Fibroblast of skin of left biceps (primary cell): ENCODE measurements at places on chromosomes 3 and 15.

DNA sequence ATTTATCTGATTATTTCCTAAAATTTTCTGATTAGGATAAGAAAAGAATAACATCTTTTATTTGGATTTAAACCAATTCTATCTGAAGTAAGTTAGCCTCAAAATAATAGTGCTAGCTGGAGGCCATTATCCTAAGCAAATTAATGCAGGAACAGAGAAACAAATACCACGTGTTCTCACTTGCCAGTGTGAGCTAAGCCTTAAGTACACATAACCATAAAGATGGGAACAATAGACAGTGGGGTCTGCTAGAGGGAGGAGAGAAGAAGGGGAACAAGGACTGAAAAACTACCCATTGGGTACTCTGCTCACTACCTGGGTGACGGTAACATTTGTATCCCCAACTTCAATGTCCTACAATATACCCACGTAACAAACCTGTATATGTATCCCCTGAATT lies 31.3 kb upstream of the LYSMD4 start:
- DNase-seq: no peak

GRCh38 chr3:46871222-46871621 lies 6.3 kb upstream of the PTH1R start:
- DNase-seq: no peak

DNA sequence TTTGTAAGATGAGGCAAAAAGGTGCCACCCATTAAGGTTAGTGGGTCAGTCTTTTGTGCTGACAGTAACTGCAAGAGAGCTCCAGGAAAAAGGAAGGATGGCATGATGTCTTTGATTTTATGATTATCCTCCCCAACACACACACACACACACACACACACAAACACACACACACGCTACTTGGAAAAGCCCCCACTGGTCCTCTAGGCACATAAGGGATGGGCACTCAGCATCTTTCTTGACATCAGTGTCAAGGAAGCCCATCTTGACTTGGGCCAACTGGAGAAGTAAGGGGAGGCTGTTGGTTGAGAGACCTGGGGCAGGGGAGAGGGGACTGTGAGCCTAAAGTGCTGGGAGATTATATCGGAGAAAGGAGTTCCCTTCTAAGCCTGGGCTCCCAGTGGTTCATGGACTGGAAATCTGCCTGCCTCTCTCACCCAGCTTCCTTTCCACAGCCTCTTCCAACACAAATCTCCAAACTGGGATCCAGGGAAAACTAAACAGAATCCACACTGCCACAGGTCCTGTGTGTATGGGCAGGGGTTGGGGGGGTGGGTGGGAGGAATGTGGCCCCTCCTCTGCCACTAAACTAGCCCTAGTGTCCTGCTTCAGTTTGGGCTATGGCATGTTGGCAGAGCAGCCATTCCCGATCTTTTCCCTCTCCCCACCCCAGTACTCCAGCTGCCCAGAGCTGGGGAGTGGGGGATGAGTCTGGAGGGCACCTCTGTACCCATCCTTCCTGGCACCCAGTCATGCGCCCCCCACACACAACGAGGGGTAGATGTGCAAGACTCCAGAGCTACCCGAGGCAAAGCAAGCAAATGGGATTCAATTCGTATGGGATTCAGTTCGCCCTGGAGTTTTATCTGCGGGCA lies 1.6 kb downstream of the AMOTL2 start:
- no peak for DNase-seq

DNA sequence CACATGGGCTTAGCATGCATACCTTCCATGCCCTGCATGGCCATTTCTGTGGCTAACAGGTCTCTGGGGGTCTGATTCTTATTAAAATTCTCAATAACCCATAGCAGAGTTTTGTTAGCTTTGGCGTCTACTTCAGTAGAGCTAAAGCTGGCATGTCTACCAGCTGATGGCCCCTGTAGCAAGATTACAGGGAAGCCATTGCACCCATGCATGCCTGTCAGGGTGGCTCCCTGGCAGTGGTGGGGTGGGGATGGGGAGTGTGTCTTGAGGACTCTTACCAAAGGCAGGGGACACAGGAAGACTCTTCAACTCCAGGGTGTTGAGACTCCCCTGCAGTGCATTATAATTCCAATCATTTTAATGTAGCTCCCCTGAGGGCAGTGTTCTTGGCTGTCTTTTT lies 4.7 kb downstream of the KY start:
- DNase-seq: no peak

- DNase-seq: no peak
Observed at GRCh38 chr3:24952388-24952787, 457.7 kb upstream of the THRB start.

GRCh38 chr3:36317915-36318314 lies 62.4 kb upstream of the STAC start:
- no peak for DNase-seq

DNA sequence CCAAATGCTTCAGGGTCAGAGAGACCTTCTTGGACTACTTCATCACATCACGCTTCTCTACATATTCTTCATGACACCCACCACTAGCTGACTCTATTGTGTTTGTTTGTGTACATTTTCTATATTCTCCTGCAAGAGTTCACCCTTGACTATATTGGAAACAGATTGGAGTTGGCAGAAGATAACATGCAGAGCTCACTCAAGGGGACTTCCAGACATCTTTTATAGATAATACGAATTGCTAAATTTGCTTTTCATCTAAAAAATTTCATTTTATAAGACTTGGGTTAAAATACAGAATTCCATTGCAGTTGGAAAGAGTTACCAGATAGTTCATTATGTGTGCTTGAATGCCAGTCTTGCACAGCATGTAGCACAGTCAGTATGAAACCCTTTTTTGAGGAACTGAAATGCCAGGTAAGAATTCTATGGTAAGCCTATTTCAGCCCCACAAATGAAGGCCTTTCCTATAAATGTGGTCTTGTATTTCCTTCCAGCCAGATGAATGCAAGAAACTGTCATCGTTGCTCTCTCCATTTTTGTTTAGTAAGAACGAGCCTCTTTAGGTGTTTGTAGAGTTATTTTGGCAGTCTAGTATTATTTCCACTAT lies 177.6 kb downstream of the GHSR start:
- DNase-seq: no peak

DNA sequence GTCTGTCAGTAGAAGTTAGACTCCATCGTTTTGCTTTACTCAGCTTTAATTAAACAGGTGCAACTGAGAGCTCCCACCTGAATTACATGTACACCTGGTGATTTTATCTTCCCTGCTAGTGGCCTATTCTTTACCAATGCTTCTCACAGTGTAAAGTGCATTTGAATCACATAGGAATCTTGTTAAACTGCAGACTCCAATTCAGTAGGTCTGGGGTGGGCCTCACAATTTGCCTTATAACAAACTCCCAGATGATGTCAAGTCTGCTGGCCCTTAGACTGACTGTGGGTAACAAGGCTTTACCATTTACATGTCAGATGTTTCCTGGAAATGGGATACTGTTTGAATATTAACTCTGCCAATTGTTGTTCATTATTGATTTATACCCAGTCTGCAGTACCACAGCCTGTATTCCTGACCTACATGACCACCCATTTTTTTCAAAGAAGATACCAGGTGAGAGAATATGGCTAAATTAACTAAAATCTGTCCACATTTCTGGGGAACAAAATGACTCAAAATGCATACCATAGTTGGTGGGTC lies 37.2 kb downstream of the CMSS1 start:
- DNase-seq: no peak

DNA sequence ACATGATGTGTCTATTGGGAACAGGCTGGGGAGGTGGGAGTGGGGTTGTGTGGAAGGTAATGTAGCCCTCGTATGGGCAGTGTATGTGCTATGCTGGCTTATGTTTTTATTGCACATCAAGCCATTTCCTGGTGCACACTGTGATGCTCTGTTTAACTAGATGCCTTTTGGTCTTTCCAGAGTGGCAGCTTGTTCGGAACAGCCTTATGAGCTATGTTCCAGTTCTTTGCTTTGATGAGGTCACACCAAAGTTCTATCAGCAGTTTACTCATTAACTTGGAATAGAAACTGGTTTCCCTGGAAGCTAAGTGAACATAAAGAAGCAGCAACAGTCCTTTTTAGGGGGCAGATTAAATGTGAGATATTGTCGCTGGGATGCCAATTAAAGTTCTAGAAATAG lies 133.9 kb downstream of the DIPK2A start:
- no peak for DNase-seq

DNA sequence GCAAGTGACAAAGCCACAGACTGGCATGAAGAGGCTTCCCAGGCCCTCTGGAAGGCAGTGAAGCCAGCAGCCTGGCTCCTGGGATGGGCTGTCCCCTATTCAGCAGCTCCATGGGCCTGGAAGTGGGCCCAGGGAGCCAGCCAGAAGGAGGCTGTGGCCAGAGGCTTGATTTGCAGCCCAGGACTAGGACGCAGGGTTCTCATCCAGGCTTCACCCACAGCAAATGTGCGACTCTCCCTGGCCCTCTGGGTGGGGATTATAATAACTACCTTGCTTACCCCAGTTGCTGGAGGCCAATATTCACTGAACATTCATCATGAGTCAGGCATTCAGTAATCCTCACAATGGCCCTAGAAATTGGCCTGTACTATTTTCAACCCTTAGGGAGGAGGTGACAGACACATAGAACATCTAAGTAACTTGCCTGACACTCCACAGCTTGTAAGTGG lies 24.6 kb upstream of the SRP14 start:
- no peak for DNase-seq

DNA sequence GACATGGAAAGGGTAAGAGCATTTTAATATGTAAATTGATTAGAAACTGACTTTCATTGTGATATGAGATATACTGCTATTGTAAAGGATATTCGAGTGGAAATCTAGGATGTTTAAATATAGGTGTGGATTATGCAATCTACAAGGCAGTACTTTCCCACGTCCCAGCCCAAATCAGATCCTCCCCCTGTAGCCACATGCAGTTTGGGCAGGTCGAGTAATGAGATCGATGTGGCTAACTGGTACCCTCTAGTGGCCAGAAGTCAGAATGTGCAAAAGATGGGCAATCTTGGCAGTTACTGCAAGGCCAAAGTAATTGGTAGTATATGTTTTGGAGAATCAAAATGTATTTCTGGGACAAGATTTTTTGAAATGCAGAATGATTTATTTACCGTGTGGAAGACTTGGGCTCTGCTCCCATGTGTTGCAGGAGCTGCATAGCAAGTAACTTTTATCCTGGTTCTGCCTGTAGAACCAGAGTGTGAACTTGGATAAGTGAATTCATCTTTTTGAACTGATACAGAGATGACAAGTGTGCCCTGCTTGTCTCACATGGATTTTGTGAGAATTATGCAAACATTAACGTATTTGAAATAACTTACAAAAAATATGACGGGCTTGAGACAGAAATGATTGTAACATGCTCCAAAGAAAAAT lies 94.5 kb upstream of the ADAMTSL3 start:
- peak; percentile 25 for DNase-seq

DNA sequence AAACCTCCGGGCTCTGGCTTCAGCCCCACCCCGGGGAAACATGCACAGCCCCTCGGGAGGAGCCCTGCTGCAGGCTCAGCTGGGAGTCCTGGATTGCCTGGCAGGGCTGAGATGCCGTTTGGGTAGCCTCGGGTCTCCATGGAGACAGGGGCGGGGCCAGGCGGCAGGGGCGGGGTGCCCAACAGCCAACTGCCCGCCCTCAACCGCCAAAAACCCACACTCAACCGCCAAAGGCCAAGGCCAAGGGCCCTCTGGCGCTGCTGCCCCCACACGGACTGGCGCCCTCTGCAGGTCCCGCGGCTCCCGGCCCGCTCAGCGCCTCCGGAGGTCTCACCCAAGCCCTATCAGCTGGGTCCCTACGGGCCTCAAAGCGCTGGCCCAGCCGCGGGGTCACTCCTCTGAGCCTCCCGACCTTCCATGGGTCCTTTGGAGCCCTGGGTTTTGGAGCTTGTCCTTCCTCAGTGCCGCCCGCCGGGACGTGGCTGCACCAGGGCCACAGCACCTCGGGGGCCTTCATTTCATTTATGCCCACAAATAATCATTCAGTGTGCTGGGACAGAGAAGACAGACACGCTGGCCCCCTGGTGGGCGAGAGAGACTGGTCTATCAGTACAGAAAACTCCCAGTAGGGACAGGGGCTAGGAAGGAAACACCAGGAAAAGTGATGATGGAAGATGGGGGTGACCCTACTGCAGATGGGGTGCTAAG lies 33.5 kb upstream of the ACAD9 start:
- peak; percentile 12 for DNase-seq

DNA sequence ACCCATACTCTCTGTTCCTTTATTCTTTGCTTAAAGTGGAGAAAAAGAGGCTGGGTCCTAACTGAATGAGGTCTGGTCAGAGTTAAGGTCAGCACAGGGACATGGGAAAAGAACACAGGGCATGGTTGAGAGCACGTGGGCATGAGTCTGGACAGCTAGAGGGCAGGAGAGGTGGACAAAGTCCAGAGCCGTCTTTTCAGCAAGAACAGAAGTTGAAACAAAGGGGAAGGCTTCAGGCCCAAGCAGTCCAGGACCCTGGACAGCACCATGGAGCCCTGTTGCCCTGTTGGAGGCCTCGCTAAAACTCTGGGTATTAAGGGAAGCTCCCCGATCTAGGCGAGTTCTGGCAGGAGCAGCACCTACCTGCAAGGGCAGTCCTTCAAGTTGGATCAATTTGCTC lies 50.7 kb downstream of the XYLB start:
- peak; percentile 1 for DNase-seq

DNA sequence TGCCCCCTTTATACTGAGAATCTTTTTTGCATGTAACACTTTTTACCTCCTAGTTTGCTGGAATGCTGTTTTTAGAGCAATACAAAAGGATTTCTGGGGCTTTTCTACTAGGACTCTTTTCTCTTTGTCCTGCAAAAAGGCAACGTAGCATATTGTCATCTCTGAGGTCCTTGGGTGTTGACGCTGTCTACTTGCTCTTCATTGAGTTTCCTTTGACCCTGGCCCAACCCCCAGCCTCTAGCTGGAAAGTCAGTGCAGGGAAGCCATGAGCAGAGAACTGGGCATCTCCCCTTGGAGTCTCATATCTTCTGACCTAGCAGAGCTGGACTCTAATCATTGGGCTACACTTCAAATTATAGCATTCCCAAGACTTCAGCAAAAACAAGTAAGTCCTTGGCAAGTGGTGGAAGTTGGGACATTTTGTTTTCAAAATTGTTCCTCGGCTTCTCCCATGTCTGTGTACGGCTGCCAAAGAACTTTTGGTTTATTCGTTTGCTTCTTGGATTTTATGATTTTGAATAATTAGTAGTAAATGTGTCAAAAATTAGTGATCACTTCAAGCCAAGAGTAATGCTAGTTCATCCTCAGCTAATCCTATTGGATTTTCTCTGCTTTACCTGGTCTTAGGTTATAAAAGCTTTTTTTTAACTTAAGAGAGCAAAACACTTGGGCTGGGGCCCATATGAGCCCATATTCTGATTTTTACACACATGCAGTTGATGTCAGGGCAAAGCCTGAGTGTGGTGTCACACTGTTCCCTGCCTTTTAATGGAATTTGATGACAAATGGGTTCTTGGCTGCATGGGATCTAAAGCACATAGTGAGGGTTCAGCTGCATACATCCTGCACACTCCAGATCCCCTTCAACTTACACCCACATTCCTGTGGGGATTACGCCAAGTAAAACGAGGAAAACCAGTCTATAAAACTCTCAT lies 419.5 kb upstream of the C2CD4B start:
- no peak for DNase-seq

GRCh38 chr3:17894434-17895060 lies 152.1 kb upstream of the TBC1D5 start:
- peak; percentile 25 for DNase-seq
